ENCODE measurements at places on chromosomes 6 and 20. TPM values are rescaled to one million over a fixed set of nuclear protein-coding genes. Genes with fewer than 3 reads are reported as not detected.

Gene CTNNBL1
- polyA plus RNA-seq = 19.5 TPM

Gene MOG
- polyA plus RNA-seq = not detected

Gene TTLL9
- 0.06 TPM for polyA plus RNA-seq

Gene SYNGAP1
- 16.1 TPM for polyA plus RNA-seq

Gene MUC21
- 1.1 TPM for polyA plus RNA-seq
